ENCODE measurements at places on chromosomes 1 and 21.

- no peak for DNase-seq
These were observed 5.8 kb downstream of the PFKL start for GRCh38 chr21:44305691-44306090.

DNA sequence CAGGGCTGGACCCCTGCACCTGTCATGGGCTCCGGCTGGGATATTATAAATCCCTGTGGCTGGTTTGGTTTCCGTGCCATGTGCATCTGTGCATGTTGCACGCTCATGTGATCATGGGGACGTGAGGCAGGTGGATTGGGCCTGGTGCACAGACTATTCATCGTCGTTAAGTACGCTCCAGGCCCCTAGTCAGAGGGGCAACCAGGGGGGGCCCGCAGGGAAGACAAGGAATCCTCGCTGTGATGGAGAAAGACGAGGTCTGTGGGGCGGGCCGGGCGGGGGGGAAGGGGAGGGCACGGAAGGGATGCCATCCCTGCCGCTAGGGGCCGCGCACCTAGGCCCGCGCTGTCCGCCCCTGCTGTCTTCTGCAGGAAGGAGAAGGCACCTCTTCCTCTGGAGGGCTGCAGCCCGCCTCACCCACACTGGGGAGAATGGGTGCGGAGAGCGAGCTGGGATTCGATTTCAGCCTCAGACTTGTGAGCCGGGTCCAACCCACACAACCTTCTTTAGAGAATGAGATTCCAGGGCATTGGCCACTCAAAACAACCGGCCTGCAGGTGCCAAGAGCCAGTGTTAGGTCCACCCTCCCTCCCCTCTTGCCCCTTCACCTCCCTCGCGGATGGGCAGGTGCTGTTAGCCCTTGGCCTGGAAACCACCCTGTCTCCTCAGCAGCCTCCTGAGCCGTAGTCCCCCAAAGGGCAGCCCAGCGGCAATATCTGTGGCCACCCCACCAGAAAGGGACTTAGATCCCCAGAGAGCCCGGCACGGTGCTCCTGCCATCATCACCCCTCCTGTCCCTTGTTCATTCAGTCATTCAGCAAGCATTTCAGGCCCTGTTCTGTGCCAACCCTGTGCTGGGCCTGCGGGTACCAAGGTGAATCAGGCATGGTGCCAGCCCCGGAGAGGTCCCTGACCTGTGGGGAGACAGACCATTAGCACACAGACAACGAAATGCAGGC lies 950 bp upstream of the LRP8 start:
- no peak for DNase-seq

DNA sequence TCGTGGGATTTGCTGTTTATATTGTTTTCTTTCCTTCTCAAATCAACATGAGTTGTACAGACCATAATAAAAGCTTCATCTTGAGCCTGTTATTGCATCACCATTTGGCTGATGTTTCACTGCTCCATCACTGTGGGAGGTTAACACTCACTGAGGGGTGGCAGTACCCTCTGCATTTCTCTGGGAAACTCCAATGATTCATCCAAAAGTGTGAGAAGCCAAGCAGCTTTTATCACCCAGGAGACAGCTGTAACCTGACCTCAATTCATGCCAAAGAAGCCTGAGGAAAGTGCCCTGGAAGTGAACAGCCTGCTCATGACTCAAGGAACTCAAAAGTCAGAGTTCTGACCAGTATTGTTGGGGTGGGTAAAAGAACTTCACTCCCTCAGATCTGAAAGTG lies 84.1 kb downstream of the GPR88 start:
- peak; percentile 99 for DNase-seq

DNA sequence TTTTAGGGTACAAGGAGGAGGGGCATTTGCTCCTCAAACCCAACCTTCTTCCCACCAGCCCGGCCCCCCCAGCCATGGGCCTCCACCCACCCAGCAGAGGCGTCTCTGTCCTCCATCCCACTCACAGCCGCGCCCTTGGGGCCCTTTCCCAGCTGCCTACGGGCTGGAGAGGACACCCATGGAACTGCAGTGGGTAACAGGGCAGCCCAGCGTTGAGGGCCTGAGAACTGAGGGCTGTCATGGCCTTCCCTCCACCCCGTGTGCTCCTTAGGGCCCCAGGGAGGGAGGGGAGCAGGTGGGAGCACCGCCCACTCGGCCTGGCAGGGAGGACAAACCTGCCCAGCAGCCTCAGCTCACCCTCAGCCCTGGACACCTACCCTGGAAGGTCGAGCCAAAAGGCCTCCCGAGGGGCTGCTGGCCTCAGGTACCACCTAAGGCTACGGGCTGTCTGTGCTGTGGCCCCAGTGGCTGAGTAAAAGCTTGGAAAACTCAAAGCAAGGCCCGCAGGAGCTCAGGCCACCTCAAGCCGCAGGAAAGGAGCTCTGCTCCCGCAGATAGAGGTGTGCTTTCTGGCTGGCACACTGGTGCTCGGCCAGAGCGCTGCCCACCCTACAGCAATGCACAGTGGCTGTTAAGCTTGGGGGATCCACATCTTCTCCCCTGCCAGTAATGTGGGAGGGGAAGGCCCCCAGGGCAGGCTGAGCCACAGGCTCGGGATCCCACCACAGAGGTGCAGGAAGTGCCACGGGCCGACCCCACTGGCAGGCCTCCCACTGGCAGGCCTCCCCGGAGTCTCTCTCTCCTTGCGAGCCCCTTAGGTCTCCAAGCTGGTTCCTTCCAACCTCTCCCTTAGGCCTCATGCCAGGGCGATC lies 2.2 kb upstream of the ARHGEF16 start:
- no peak for DNase-seq

GRCh38 chr1:228288536-228289238 lies 80.8 kb downstream of the OBSCN start:
- DNase-seq = no peak

- peak; percentile 19 for DNase-seq
These were observed 30.5 kb downstream of the SIPA1L2 start for GRCh38 chr1:232599178-232600041.

DNA sequence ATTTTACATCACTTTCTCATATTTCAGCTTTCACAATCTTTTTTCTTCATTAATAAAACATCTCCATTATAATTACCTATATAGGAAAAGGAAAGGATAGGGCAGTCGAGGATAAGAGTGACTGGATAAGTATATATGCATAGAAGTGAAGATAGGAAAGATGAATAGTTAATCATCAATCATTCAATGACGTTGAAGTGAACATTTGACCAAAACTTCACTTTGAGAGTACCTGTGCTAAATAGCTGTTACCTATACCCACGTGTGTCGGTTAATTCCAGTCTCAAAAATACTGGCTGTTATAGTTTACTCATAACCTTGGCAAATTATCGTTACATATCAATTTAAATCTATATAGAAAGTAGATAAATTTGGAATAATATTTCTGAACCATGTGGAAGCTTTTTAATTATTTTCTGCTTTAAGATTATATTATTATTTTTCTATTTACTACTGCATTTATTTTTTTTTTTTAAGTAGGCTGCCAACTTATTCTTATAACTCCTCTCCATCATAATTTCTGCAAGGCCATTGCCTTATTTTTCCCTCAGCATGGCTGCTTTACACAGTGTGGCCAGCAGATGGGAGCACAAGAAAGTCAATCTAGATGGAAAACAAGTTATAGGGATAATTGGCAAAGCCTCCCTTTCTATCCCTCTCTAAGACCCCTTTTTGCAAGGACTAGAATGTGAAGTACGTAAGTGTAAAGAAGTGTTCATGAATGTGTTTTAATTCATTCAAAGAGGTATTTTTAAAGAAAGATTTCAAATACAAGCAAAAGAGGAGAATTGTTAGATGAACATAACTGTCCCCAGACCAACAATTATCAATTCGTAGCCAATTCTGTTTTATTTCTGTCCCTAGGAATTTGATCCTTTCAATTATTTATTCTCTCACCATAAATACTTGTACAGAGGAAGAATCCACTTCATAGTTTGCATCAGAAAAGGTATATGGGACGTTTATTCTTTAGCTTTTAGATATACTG lies 290.4 kb downstream of the KCNT2 start:
- DNase-seq = peak; percentile 51

DNA sequence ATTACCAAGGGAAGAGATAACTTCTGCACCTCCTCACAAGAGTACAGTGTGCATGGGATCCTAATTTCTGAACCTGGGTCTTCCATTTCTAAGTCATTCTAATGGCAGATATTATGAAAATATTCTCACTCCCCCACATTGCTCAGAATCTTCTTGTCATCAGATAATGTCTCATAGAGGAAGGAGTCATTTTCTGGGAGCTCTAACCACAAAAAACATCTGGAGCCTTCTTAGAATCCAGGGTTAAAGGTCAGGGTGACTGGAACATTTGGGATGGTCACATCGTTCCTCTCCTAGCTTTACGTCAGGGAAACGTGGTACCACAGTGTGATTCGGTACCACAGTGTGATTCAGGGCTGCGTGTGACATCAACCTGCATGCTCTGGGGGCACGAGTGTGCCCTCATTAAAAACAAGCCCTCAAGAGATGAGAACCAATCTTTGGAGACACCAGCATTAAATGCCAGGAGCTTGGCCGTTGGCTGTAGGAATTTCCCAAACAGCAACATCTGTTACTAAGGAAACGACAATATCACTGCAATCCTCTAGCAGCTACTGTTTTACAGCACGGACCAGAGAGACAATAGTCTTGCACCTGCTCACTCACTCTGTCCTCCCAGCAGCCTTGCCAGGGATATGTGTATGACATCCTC lies 179.1 kb downstream of the PSMG1 start:
- no peak for DNase-seq

DNA sequence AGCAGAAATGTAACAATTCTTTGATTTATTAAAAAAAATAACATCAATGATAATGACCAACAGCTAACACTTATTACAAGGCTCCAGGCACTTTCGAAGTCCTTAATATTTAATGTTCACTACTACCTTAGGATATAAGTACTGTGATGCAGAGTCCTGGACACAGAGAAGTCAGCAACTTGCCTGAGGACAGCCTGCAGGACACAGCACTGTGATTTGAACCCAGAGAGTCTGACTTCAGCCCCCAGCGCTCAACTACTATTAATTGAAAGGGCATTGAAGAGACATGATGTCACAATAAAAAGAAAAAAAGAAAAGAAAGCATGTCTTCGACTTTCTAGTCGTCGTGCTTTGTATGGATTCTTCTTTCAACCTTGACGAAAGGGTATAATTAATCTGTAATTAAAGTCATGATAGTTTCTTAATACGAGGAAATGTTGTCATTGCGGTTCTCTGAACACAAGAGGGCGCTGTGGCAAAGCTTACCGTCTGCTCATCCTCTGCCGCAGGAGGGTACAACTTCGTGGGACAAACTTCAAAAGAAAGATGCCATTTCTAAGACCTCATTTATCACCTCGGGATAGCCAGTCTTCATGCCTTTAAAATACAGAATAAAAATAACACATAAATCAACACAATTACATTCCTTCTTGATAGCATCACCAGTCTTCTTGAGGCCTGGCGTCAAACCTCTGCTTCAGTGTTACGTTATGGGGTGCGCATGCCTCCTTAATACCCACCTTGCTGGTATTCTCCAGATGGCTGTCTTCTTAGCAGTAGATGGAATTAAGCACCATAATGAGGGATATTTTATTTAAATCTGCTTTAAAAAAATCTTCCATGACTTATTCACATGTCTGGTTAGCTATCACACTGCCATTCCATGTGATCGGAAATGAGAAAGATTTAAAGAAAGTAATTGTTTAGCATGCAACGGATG lies 240.1 kb downstream of the DISC1 start:
- DNase-seq = peak; percentile 41

DNA sequence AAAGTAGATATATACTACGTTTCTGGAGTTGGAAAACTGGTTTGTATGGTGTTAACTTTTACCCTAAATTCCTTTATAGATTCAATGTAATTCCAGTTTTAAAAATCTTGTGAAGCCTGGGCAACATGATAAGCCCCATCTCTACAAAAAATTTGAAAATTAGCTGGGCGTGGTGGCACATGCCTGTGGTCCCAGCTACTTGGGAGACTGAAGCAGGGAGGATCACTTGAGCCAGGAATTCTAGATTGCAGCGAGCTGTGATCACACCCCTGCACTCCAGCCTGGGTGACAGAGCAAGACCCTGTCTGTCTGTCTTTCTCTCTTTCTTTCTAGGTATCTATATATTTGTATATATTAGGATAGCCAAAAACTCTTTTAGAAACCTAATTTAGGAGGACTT lies 141.9 kb downstream of the CLEC20A start:
- no peak for DNase-seq

DNA sequence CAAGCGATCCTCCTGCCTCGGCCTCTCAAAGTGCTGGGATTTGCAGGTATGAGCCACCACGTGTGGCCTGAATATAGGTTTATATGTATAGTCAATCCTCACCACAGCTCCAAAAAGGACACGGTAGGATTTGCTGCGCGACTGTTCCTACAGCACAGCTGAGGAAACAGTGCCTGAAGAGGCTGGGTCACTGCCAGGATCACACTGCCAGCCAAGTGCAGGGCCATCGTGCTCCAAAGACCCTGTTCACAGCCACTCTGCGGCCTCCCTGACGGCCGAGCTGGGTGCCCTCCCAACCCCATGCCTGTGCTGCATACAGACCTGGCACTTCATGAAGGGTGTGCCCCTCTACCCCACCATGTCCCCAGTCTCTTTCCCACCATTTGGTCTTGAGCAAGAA lies 71.4 kb downstream of the MRPL37 start:
- DNase-seq = no peak

GRCh38 chr21:32413697-32414578 lies 1.4 kb downstream of the EVA1C start:
- peak; percentile 57 for DNase-seq

GRCh38 chr1:162632217-162632666 lies at the start of gene DDR2:
Gene DDR2 (plus strand): TSS chr1:162632464. CDS start chr1:162719064, 86,600 bp downstream.
- DNase-seq = peak; percentile 77

- no peak for DNase-seq
These were observed 374.0 kb downstream of the CAMTA1 start for GRCh38 chr1:7159116-7159781.

- peak; percentile 69 for DNase-seq
These were observed 124.0 kb downstream of the SYT2 start for GRCh38 chr1:202586018-202586821.

GRCh38 chr21:43718872-43719747 lies at the start of gene PDXK:
Gene PDXK (plus strand): TSS chr21:43719129. CDS start chr21:43719295, 166 bp downstream.
- DNase-seq = peak; percentile 84

- no peak for DNase-seq
These were observed 1.0 kb upstream of the HJV start for GRCh38 chr1:146022403-146023127.

- DNase-seq = no peak
These were observed 129.7 kb upstream of the UBE2U start for GRCh38 chr1:64073705-64074104.

- no peak for DNase-seq
These were observed 19.6 kb downstream of the SSR2 start for GRCh38 chr1:156001021-156001661.

GRCh38 chr1:29703596-29704370 lies 467.5 kb downstream of the PTPRU start:
- peak; percentile 61 for DNase-seq

GRCh38 chr1:117861694-117862093 lies 67.7 kb downstream of the GDAP2 start:
- no peak for DNase-seq
